ENCODE measurements at places on chromosomes 16 and 17.

DNA sequence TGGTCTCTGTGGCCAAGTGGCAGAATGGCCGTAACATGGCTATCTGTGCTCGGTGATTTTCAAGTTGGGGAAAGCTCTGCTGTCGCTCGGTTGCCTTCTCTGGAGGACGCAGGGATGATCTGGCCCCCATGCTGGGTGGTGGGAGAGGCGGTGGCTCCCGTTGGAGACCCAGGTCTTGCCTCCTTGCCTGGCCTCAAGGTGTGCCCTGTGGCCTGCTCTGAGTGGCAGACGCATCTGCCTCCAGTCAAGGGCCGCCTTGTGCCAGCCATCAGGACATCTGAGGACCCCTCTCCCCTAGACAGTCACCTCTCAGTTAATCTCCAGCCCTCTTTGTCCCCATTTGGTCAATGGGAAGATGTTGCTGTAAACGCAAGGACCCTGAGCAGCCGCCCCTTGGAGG lies 165.9 kb downstream of the CCDC182 start:
- no peak for DNase-seq

DNA sequence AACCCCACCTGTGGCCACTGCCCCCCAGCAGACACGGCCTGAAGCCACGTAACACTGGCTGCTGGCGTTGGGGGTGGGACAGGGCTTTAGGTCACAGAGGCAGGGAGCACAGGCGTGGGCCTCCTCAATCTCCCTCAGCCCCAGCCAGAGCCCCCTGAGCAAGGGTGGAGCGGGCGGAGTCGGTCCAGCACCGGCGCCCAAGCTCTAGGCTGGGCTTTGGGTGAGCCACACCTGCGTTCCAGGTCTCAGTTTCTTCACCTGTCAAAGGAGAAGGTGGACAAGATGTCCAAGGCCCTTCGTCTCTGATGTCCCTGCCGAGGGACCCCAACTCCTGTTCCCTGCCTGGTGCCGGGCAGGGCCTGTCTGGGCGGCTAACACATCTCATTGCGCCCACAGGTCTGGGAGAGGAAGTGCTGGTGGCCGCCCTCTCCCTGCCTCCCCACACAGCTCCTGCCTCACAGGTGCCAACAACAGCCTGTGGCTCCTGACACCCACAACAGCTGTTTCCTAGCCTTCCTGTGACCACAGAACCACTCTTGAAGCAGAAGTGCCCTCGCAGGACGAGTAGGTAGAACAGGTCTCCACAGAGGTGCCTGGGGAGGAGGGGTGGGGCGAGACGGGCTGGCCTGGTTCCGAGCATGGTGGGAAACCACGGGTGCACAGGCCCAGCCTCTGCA lies 12.0 kb downstream of the FAM83G start:
- no peak for DNase-seq

- DNase-seq = peak; percentile 71
Observed at GRCh38 chr17:59154292-59154720, 680 bp downstream of the SKA2 start.

DNA sequence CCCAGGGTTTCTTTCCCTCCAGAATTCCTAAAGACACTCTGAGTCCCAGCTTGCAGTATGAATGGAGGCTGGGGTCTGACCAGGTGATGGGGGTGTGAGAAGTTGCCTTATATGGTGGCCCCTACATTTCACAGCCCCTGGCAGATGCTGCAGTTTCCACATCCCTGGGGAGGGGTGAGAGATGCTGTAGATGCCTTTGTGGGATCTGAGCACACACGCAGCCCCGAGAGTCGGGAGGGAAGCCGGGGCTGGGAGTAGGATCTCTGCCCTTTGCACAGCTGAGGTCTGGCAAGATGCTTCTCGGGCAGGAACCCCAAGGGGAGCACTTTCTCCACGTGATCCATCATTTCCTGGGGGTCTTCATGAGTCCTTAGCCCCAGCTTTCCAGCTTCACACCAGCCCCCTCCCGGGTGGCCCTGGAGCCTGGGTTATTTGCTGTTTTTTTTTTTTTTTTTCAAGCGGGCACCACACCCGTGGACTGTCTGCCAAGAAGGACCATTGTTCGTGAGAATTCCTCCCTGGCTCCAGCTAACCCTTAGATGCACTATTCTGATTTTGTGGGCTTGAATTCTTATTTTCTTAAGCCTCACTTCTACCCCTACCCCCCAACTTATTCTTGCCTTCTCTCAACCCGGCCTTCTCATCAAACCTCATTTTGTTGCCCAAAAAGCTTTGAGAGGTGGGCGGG lies 50.6 kb downstream of the NTN1 start:
- DNase-seq = no peak

DNA sequence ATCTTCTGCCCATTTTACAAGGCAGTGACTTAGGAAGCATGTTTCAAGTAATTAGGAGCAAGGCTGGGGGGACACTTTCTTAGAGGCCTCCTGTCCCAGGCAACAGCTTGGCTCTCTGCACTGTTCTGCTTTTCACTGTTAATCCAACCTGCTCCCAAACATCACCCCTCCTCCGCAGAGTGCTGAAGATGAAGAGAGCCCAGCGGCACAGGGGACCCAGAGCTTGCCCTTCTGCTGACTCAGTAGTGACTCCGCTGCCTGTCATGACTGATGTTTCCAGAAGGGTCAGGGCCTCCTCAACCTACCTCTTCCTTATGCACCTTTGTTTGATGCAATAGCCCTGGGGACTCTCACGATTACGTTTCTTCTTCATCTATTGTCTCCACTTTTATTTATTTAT lies 38.9 kb upstream of the NDRG4 start:
- no peak for DNase-seq

DNA sequence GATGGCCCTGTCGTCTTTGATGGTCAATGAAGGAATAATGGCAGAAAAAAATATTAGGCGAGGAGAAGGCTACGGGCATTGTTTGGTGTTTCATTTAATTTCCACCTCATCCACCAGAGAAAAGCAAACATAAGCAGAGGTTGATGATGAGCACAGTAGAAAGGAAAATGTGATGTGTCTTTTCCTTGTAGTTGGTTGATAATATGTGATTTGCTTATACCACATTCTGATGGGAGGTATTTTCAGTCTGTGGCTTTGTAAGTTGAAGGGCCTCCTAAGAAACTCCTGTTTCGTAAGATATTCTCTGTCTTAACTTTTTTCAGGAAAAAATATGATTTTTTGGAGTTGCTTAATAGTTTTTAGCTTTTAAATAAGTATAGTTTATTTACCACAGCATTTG lies 215.7 kb downstream of the PRKCA start:
- DNase-seq = no peak

- DNase-seq = no peak
Observed at GRCh38 chr17:27069842-27070508, 223.9 kb upstream of the WSB1 start.

DNA sequence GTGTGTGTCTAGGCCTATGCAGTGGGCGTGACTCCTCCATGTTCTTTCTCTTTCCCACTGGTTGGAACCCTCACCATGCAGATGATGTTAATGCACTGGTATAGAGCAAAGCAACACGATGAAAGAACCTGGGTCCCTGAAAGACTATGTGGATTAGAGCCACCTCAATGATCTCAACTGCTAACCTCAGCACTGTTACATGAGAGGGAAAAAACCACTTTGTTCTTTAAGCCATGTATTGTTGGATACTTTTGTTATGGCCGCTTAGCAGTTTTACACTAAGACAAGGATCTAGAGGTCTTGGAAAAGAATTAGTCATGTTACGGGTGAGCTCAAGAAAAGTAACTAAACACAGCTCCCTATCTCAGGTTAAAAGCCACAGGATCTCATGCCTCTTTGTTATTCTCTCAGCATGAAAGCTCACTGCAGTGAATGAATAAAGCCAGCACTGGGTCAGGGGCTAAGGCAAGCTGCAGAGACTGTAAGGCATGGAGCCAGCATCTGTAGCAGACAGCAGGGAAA lies 56.6 kb upstream of the RBBP6 start:
- no peak for DNase-seq

DNA sequence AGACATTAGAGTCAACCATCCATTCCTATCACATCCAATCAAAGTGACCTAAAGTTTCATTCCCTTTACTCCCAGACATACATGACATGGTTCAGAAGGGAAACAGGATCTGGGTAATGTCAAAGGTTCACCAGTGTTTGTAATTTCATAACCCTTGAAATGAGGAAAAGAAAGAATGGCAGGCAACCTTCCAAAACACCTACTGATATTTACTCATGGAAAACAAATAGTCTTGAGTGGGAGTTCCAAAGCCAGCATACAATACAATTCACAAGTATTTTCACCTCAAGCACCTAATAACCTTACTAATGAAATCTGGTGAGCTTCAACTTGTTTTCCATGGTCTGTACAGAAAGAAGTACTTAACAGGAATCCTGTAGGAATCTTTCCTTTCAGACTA lies 72.5 kb upstream of the AXIN2 start:
- no peak for DNase-seq

- DNase-seq = peak; percentile 48
Observed at GRCh38 chr16:85754413-85754812, 3.5 kb upstream of the C16orf74 start.

DNA sequence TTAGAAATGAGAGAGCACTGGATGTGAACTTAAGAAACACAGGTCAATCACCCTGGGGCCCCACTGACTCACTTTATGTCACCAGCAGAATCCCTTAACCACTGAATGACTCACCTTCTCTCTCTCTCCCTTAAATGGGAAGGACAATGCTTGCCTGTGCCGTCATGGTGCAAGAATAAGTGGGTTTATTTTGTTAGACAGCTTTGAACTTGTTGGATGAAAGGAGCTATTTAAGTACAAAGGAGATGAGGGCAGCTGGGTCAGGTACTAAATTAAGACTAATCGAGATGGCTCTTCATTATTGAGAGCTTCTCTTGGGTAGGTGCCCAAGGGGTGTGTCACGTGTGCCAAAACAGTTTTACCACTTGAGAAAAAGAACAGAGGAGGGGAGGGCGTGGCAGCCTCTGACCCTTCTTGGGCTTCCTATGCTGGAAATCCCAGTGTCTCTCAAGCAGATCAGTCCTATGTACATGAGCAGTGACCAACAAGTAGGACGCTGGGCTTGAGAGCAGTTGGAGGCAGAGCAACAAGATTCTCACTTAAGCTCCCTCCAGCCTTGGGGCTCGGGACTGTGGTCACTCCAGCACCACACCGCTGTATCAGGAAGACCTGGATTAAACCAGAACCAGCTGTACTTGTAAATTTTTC lies 6.7 kb upstream of the KRT31 start:
- no peak for DNase-seq

DNA sequence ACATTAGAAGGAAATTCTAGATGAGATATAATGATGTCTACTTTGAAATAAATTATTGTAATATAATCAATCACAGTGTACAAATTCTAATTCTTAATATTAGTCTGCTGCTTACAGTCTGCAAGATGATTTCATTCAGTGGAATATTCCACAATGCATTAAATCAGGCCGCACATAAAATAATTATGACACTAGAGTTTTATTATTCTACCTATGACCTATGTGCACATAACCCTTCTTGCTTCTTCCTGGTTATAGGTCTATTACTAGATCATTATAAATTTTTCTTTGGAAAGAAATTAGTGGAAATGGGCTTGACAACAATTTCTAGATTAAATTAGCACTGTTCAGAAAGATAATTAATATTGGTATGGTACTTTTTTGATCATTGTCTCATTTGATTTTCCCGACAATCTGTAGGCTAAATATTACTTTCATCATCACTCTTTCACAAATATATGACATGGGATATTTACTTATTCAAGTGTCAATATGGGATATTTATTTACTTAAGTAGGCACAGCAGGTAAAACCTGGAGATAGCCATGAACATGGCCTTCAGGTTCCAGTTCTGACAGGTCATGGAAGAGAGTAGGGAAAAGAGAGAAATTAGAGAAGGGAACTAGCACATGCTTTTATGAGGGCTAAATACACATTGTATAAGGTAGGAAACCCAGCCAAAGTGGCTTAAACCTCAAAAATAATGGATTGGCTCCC lies 476.4 kb downstream of the TOX3 start:
- DNase-seq = no peak

DNA sequence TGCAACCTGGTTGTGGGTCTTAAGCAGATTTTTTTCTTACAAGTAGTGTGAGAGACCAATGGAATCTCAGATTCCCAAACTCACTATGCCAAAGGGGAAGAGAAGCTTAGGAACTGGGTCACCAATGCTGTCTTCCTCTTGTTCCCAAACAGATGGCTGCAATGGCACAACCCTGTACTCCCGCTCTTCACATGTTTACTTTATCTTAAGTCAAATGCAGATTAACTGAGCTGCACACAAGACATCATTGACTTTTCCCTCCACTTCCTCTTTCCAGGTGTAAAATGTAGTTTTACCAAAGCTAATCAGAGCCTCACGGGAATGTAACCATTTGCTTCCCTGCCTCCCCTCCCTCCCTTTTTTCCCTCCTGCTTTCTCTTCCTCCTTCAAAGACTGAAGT lies 14.4 kb upstream of the CD300E start:
- DNase-seq = no peak

DNA sequence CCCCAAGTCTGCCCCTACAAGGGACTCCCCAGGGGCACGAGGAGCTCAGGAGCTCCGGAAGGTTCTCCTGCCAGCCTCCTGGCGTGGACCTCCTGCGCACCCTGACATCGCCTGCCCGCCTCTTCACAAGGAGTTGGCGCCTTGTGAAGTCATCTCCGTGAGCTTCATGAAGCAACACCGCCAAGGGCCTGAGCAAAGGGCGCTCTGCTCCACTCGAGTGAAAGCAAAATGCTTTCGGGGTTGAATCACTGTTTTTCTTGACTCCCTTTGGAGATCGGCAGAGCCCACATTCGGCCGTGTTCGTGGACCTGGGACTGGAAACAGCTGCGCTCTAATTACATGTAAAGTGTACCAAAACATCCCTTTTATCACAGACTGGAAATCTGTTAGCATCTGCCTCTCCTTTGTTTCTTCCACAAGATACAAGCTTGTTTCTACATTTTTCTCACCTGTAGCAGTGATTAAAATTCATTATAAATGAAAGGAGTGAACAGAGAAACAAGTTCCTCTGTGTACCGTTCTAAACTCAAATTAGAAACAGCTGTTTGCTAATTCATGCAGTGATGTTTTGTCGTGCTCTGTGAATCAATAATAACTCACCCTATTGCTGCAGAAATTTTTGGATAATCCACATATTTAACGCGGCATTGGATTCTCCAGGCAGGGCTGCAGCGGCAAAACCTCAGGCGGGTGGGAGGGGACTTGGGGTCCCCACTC lies 203.3 kb downstream of the ZNF423 start:
- no peak for DNase-seq

- DNase-seq = no peak
Observed at GRCh38 chr16:31072540-31073141, 1.4 kb downstream of the ZNF668 start.

DNA sequence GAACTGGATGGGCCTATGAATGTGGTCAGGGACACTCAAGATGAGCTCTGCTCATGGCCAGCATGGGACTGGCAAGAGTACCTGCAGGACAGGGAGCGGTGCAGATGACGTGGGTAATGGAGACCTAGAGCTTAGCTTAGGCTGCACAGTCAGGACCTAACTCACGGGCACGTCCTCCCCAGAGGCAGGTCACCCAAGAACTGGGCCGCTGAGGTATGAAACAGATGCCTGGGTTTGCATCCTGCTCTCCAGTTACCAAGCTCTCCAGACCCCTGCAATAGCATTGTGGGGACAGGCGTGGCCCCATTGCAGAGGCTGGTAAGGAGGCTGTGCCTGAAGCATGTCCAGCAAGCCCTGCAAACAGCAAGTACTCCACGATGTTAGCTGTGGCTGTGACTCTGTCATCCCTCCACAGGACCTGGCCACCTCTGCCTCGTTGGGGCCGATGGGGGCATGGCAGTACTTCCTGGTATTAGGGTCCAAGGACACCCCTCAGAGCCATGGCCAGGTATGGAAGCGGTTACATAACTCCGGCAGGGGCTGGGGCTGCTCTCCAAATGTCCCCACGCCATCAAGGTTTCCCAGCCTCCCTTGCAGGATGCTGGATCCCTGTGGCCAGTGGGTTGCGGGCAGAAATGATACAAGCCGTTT lies 37.5 kb upstream of the RBFOX3 start:
- DNase-seq = no peak

Measured in NCI-H524 (cell line).